ENCODE measurements at places on chromosomes 6 and 20.

- no peaks in the 10 kb centered on the region for H3K27me3 ChIP-seq
- no peak overlapping the region for H3K4me3 ChIP-seq
Observed at GRCh38 chr20:11270566-11270965, 596.8 kb upstream of the JAG1 start.

DNA sequence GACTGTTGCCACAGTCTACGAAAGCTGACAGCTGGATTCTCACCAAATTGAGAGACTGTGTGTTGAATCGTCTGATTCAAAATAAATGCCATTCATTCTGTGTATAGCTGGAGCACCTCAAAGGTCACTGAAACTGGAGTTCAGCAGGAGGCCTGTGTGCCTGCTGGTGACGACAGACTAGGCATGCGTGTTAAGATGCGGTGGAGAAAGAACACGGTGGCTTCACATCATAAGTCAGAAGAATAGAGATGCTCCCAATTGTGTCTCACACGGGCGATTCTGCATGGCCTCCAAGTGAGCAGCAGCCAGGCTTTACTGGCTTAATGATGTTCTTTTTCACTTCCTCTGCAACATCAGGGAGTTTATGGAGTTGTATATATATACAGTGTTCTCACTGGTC is 32.3 kb downstream of the SNHG17 start:
- H3K36me3 ChIP-seq = peaks cover 14% of the 10 kb centered on the region
- peaks cover 3% of the 10 kb centered on the region for H3K27me3 ChIP-seq
- no peak overlapping the region for H3K27ac ChIP-seq
- no peak for DNase-seq
- H3K4me1 ChIP-seq = no peaks in the 10 kb centered on the region

DNA sequence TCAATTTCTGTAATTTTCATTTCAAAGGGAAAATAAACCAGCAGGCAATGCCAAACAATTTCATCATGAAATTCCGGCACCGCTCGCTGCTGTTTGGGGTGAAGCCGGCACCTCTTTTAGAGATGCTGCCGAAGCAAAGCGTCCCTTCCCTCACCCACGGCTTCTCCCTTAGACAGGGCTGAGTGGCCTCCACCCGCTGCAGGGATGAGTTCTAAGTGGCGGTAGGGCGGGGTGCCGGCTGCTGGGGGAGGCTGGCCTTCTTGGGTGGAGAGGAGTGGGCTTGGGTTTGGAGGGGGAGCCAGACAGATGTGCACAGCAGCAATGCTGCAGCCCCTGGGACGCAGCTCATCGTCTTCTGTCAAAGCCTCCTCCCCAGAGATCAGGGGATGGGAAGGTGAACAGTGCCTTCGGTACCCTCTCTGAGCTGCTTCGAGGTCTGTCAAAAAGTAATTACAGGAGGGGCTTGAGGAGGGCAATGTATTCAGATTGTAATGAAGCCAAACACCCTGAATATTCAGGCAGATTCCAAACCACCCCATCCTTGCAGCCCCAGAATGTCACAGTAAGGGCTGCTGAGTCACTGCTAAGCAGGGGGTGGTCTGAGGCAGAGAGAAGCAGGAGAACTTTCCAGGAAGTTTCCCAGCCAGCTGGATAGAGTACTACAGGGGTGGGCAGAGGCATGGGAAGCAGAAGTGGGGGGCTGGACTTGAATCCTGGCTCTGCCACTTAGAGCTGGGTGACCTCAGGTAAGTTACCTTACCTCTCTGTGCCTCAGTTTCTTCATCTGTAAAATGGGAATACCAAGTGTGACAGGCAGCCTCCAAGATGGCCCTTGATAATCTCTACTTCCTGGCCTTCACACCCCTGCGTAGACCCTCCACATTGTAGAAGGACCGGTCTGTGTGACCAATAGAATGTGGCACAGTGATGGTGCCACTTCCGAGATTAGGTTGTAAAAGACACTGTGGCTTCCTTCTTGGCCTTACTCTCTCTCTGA is 96.6 kb downstream of the SULF2 start:
- H3K27me3 ChIP-seq = peaks cover 18% of the 10 kb centered on the region
- no peak overlapping the region for H3K4me3 ChIP-seq
- no peak for DNase-seq
- H3K4me1 ChIP-seq = no peaks in the 10 kb centered on the region
- no peaks in the 10 kb centered on the region for H3K36me3 ChIP-seq

DNA sequence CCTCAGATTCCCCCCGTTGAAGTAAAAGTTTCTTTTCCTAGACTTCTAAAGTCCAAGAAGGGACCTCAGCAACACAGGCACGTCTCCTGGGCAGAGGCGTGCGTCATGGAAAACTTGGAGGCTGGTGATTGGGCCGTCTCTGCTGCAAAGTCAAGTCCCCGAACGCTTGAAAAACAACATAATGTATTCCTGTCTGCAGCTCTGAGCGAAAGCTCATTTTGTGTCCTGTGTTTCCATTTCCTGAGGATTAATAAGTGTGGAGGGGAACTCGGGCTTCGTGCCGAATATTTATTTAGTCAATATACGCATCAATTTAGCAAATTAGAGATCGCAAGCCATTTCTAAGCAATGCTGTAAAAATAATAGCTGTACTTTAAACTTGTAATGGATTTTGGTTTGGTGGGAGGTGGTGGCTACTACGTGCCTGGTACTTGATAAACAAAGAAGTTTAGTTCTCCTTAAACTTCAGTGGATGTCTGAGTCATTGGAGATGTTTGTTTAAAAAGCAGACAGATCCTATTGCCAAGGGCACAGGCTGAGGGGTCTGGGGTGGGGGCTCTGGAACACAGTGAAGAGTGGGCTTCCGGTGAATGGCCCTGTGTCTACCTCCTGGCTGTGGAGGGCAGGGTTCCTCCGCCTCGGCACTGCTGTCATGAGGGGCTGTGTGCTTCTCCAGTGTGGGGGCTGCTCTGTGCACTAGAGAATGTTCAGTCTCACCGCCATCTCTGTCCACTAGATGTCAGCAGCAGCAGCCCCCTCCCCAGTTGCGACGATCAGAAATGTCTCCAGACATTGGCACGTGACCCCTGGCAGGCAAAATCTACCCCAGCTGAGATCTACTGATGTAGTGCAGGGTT is 21.8 kb downstream of the PCK1 start:
- DNase-seq = no peak
- H3K4me3 ChIP-seq = no peak overlapping the region
- no peaks in the 10 kb centered on the region for H3K4me1 ChIP-seq
- no peaks in the 10 kb centered on the region for H3K36me3 ChIP-seq
- H3K27ac ChIP-seq = no peak overlapping the region

DNA sequence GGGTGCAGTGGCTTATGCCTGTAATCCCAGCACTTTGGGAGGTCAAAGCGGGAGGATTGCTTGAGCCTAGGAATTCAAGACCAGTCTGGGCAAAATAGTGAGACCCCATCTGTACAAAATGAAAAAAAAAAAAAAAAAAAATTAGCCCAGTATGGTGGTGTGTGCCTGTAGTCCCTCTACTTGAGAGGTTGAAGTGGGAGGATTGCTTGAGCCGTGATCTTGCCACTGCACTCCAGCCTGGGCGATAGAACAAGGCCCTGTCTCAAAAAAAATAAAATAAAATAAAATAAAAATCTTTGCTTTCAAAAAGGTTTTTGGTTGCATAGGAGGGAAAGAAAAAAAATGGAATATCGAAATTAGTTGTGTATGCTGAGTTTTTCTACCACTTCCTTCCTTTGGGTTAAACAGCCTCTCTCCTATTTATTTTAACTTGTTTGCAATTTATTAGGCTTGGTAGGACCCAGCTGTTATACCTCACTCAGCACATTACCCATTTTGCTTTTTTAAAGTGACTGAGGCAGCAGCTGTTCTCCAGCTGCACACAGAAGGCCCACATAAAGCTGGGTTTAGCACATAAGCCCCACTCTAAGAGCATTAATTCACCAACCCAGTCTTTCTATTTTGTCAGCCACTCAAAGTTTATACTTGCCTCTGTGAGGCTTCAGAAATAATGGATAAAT is 152.3 kb downstream of the ZFAND3 start:
- DNase-seq = no peak
- no peaks in the 10 kb centered on the region for H3K27me3 ChIP-seq
- H3K4me3 ChIP-seq = no peak overlapping the region
- peaks cover 18% of the 10 kb centered on the region for H3K4me1 ChIP-seq
- peaks cover 48% of the 10 kb centered on the region for H3K36me3 ChIP-seq
- no peak overlapping the region for H3K27ac ChIP-seq

GRCh38 chr6:155389130-155389529 is 66.5 kb downstream of the NOX3 start:
- H3K4me1 ChIP-seq = peaks cover 3% of the 10 kb centered on the region
- H3K36me3 ChIP-seq = no peaks in the 10 kb centered on the region
- H3K4me3 ChIP-seq = no peak overlapping the region
- H3K27me3 ChIP-seq = peaks cover 18% of the 10 kb centered on the region
- no peak for DNase-seq
- H3K27ac ChIP-seq = no peak overlapping the region

GRCh38 chr20:61771805-61772350 is 293.8 kb downstream of the TAF4 start:
- no peak for DNase-seq
- no peaks in the 10 kb centered on the region for H3K27me3 ChIP-seq
- no peaks in the 10 kb centered on the region for H3K36me3 ChIP-seq
- no peak overlapping the region for H3K4me3 ChIP-seq
- no peak overlapping the region for H3K27ac ChIP-seq

DNA sequence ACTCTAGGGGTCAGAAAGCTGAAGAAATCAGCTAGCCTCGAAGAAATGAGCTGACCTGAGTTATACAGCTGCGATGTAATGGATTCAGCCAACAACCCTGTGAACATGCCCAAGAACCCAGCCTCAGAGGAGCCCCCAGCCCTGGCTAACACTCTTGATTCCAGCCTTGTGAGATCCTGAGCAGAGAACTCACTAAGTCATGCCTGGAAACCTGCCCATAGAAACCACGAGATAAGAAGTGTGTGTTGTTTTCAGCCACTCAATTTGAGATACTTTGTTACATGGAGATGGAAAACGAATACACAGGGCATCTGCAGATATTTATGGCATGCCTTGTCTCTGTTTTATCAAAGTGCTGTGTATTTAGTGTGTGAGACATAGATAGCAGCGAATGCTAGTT is 265.2 kb downstream of the QKI start:
- no peaks in the 10 kb centered on the region for H3K4me1 ChIP-seq
- DNase-seq = no peak
- H3K27me3 ChIP-seq = peaks cover 4% of the 10 kb centered on the region
- H3K36me3 ChIP-seq = no peaks in the 10 kb centered on the region
- no peak overlapping the region for H3K27ac ChIP-seq

GRCh38 chr6:161393839-161394364 is 120.0 kb upstream of the AGPAT4 start:
- H3K36me3 ChIP-seq = no peaks in the 10 kb centered on the region
- DNase-seq = peak; percentile 83
- peaks cover 34% of the 10 kb centered on the region for H3K27me3 ChIP-seq
- H3K4me3 ChIP-seq = no peak overlapping the region
- H3K27ac ChIP-seq = no peak overlapping the region
- no peaks in the 10 kb centered on the region for H3K4me1 ChIP-seq

DNA sequence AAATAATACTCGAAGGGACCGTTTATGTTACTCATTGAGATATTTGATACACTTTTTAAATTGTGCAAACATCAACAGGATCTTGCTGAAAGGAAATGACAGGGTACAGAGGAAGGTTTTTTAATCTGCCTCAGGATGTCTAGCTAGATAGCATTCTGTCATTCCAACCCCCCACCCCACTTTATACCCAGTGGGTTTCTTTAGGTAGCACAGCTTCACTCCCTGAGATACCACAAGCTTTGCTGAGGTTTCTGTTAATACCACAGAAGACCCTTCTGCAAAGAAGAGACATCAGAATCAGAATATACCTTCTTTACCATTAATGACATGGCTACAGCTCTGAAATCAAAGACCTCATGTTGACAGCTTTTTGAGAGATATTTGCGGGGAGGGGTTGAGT is 1.3 kb downstream of the PHACTR2 start:
- H3K27me3 ChIP-seq = peaks cover 49% of the 10 kb centered on the region
- H3K4me3 ChIP-seq = peak overlapping the region; percentile 69
- no peak overlapping the region for H3K27ac ChIP-seq
- no peak for DNase-seq
- peaks cover 13% of the 10 kb centered on the region for H3K4me1 ChIP-seq

- H3K4me3 ChIP-seq = no peak overlapping the region
- H3K27ac ChIP-seq = no peak overlapping the region
- DNase-seq = no peak
- H3K4me1 ChIP-seq = peaks cover 9% of the 10 kb centered on the region
- H3K27me3 ChIP-seq = no peaks in the 10 kb centered on the region
Observed at GRCh38 chr20:44662261-44662660, 10.8 kb upstream of the ADA start.

DNA sequence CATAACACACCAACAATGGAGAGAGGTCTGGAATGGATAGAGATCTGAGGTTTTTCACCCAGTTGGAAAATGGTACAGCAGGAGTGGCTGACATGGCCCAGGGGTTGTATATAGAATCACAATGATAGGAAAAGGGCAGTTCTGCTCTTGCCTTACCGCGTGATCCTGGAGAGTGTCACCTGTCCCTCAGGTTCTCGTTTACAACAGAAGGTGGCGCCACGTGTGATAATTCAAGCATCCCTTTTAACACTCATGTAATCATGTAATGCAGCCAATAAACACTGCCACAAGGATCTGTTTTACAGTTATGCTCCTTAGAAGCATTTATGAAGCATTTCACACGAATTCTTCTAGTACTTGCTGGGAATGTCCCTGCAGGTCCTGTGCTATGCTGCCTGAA is 12.9 kb upstream of the WFDC2 start:
- peaks cover 18% of the 10 kb centered on the region for H3K27me3 ChIP-seq
- peak; percentile 61 for DNase-seq
- H3K4me3 ChIP-seq = no peak overlapping the region
- H3K27ac ChIP-seq = no peak overlapping the region
- no peaks in the 10 kb centered on the region for H3K4me1 ChIP-seq
- H3K36me3 ChIP-seq = no peaks in the 10 kb centered on the region

- H3K4me1 ChIP-seq = no peaks in the 10 kb centered on the region
- H3K4me3 ChIP-seq = no peak overlapping the region
- H3K27ac ChIP-seq = no peak overlapping the region
- no peaks in the 10 kb centered on the region for H3K27me3 ChIP-seq
- no peaks in the 10 kb centered on the region for H3K36me3 ChIP-seq
Observed at GRCh38 chr20:13455713-13456112, 183.0 kb downstream of the TASP1 start.

Measured in activated CD8-positive, alpha-beta memory T cell treated with anti-CD3 and anti-CD28 coated beads, Interleukin-2, amount 10 ng/mL, durations not matched to agents 7 days and 5 days (primary cell).